ENCODE measurements at places on chromosomes 2 and 18.

- DNase-seq, result no peak
These were observed 77.3 kb upstream of the RPL31 start for GRCh38 chr2:100924520-100925451.

GRCh38 chr2:47535996-47536395 lies 133.0 kb downstream of the MSH2 start:
- no peak for DNase-seq

DNA sequence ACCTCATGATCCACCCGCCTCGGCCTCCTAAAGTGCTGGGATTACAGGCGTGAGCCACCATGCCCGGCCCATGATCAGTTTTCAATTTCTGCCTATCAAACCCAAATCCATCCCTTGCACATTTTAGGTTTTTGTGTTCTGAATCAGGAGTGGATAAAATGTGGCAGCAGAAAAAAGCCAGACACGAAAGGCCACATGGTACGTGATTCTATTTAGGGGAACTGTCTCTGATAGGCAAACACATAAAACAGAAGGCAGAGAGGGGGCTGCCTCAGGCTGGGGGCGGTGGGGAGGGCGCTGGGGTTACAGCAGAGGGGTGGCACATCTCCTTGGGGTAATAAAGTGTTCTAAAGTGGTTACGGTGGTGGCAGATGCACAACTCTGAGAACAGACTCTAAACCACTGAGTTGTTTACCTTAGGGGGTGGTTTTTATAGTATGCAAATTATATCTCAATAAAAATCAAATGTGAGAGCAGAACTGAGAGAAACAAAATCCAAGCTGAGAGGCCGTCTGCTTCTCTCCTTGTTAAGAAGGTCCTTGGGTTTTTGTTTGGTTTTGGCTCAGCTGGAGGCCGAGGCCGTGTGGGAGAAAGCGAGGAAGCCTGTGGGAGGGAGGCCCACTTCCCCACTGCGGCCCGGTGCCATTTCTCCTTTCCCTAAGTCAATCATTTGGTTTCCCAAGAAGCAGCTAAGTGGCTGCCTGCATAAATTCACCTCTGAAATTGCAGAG lies 78.0 kb downstream of the SOWAHC start:
- DNase-seq, result no peak

DNA sequence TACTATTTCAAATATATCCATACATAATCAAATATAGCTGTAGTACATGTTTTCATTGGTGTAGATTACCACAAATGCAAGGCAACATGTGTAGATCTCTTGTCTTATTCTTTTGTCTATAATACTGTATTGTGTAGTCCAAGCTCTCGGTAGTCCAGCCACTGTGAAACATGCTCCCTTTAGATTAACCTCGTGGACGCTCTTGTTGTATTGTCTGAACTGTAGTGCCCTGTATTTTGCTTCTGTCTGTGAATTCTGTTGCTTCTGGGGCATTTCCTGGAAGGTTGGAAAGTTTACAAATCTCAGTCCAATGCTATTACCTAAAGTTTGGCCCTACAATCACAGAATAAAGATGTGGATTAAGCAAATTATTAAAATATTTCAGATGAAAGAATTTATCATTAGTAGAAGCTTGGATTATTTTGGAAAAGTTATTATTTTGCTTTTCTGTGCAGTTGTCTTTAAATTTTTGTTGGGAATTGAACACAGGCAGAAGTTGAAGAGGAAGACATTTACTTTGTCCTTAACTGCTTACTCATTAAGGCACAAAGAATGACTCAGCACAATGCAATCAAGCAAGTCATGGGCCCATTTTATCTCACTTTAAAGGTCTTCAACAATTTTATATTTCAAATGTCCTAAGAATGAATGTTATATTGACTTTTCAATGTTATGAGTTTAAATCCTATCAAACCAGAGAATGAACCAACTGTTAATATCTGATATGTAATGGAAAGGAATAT lies 103.4 kb upstream of the CAVIN2 start:
- no peak for DNase-seq

- DNase-seq, result no peak
These were observed 1.0 kb downstream of the CHST10 start for GRCh38 chr2:100416397-100416934.

DNA sequence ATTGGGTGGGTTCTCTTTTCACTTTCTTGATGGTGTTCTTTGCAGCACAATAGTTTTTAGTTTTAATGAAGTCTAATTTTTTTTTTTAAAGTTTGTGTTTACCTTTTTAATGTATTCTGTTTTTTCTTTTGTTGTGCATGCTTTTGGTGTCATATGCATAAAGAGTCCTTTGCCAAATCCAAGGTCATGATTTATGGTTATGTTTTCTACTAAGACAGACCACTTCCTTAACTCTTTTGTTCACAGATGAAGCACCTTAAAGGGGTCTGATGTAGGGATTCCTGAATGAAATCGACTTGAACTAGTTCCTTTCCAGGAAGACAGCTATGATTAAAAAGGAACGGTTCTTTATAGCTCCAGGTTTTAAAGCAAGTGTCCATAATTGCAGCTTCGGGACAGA lies 23.1 kb downstream of the LPIN1 start:
- DNase-seq, result no peak

DNA sequence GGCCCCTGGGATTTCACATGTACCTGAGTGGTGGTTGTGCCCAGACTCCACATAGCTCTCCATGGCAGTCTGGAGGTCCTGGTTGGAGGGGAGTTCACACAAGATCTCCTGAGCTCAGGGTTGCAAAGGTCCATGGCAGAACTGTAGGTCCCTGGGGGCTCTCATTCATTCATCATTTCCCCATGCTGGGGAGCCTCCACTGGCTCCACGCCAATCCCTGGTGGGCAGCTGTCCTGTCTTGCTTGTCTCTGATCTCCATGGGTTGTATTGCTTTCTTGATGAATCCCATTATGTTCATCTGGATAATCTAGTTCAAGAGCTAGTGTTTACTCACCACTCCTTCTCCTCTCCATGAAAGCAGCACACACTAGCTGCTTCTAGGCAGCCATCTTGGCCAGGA lies 42.4 kb downstream of the ZSWIM2 start:
- no peak for DNase-seq

Measured in natural killer cell treated with Interleukin-12 subunit alpha and Interleukin-12 subunit beta and Interleukin-15 and Interleukin-18, amount 100 ng/mL, for 72 hours (primary cell).